ENCODE measurements at places on chromosomes 13 and 19.

GRCh38 chr13:39144941-39145533 lies 106.8 kb downstream of the NHLRC3 start:
- no peak for DNase-seq

GRCh38 chr19:39765091-39766076 lies 13.3 kb upstream of the LEUTX start:
- DNase-seq, result peak; percentile 45

- no peak for DNase-seq
Measured at GRCh38 chr13:111902726-111903125, 164.2 kb upstream of the SOX1 start.

GRCh38 chr19:7450243-7451223 lies 38.3 kb downstream of the PEX11G start:
- no peak for DNase-seq

DNA sequence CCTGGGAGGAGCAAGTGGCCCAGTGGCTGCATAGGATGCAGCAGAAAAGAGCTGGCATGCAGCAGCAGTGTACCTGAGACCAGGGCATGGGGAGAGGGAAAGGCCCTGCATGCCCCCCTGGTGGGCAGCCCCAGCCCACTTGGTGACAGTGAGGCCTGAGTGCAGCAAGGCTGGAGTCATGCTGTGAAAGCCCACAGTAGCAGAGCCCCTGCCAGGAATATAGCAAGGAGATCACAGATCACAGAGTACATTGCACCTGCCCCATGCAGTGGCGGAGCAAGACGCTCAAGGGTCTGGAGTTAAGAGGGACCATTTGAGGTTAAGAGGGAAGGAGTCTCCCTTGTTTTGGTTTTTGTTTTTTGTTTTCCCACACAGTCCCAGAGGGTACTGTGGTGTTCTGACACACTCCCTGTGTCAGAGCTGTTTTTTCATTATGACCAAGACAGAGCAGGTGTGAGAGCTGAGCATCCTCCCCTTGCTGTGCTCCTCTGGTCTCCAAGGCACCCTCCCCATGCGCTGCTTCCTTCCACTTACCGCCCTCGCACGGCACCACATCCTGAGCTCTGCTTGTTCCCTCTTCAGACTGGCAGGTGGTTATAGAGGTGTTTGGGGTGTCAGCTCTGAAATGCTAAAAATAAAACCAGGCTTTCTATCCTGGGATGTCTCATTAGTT lies 85.0 kb upstream of the UBL3 start:
- DNase-seq, result peak; percentile 57

DNA sequence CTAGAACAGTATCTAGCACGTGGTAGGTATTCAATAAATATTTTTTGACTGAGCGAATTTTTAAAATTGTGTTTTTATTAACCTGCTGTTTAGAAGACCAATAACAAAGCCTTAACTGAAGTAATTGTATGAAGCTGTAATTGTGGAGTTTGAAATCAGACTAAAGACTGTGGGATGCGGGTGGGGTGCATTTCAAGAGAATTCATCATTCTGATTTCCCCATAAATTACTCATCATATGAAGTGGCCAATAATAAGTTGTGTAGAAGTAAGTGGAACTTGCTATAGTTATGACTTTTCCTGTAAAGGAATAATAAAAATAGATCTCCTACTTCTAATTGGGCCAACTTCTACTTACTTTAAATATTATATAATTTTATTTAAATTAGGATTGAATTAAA lies 449.3 kb downstream of the PCDH9 start:
- DNase-seq, result no peak

DNA sequence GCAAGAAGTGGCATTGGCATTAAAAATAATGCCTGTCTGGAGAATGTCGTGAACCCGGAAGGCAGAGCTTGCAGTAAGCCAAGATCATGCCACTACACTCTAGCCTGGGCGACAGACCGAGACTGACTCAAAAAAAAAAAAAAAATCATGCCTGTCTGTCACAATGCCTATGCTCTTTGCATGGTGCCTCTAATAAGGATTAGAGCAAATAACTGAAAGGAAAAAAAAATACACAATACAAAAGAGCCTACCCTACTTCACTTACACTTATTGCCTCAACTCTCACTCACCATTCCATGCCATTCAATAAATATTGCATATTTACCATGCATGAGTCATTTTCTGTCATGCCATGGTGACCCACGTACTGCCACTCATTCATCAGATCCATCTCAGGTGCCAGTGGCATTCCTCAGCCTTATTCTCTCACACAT lies 49.1 kb downstream of the TBC1D4 start:
- DNase-seq, result no peak

GRCh38 chr13:53104136-53104535 lies 75.5 kb downstream of the OLFM4 start:
- DNase-seq, result no peak

GRCh38 chr19:56687031-56687430 lies 15.5 kb upstream of the ZNF835 start:
- DNase-seq, result no peak

- no peak for DNase-seq
Measured at GRCh38 chr13:112975401-112975939, 6.5 kb downstream of the MCF2L start.

DNA sequence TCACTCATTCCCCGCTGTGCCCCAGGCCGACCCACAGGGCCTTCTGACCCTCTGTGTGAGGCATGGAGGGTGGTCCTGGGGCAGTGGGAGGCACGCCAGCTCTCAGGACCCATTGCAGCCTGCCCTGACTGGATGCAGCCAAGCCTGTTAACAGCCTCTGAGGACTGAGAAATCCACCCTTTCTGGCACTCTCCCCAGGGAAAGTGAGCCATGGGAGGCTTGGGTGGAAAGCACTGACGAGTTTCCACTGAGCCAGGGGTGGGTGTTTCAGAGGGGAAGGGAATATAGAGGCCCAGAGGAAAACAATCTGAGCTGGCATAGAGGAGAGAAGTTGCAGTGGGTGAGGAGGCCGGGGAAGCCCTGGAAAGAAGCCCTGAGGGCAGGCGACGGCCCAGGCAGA lies 30.6 kb upstream of the SLC7A10 start:
- no peak for DNase-seq

- DNase-seq, result no peak
Measured at GRCh38 chr19:44608391-44608821, 5.0 kb upstream of the IGSF23 start.

- DNase-seq, result no peak
Measured at GRCh38 chr13:46149272-46150133, 32.5 kb downstream of the LCP1 start.

DNA sequence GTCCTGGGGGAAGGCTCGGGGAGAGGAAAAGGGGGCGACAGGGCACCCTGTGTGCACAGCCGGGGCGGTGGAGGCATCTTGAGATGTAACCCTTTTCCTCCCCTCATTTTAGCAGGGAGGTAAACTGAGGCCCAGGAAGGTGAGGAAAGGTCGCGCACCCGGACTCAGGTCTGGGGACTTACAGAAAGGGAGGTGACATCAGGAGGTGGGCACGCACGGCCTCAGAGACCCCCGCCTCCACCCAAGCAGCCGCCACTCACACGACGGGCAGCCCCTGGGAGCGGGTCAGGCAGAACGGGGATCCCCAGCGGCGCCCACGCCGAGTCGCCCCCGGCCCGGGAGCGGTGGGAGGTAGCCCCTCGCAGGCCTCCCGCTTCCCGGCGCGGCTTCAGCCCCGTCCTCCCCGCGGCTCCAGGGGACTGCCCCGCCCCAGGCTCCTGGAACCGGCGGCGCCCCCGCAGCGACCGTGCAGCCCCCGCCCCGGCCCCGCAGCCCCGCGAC lies 477 bp downstream of the PIP5K1C start:
- DNase-seq, result no peak

- DNase-seq, result no peak
Measured at GRCh38 chr13:27833206-27833605, 40.9 kb downstream of the GSX1 start.

- DNase-seq, result no peak
Measured at GRCh38 chr13:77184455-77184854, 142.4 kb downstream of the MYCBP2 start.

DNA sequence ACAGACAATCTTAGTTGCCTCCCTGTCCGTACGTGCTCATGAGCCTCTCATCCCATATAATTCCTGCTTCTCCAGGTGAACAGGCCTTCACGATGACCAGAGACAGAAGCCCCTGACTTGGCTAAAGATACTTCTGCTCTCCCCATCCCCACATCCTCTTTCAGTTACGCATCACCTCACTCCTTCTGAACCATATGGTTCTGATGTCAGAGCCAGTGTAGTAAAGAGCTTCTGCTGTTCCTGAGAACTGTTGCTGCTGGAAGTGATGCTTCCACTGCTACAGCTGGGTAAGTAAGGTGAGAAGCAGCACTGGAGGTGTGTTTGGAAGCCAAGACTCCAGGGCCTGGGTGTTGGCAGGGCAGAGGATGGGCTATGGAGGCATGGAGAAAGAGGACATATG lies 12.9 kb downstream of the SIGLECL1 start:
- no peak for DNase-seq

- DNase-seq, result no peak
Measured at GRCh38 chr19:48123907-48124651, 13.5 kb upstream of the PLA2G4C start.

- DNase-seq, result no peak
Measured at GRCh38 chr13:67366533-67366932, 136.4 kb upstream of the PCDH9 start.

- DNase-seq, result no peak
Measured at GRCh38 chr19:32368787-32369186, 23.4 kb downstream of the ZNF507 start.

DNA sequence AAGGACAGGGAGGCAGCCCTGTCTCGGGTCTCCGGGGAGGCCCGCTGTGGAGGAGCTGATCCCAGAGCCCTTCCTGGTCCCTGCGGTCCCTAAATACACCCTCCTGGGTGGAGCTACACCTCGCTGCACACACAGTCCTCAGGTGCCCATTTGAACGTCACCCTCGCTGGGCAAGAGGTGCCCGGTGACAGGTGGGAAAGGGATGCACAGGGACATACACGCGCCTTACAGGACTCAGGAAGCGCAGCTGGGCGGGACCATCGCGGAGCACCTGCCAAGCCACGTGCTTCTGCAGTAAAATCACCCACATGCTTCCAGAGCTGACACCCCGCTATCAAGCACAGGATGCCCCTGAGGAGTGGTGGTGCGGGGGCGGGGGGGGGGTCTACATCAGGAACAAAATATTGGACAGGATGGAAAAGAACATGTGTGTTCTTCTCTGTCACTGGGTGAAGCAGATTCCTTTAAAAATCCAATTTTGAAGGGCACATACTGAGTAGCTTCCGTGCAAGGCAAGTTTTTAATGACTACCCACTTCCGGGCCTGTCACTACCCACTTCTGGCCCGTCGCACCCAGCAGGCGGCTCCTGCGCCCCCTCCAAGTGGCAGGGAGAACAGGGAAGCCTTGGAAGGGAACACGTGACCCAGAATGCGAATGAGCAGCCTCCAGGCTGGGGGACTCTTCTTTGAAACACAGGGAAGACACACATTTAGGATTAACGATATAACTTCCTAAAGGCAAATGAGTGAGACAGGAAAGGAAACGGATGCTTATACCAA lies 78.9 kb downstream of the COL4A1 start:
- DNase-seq, result no peak

DNA sequence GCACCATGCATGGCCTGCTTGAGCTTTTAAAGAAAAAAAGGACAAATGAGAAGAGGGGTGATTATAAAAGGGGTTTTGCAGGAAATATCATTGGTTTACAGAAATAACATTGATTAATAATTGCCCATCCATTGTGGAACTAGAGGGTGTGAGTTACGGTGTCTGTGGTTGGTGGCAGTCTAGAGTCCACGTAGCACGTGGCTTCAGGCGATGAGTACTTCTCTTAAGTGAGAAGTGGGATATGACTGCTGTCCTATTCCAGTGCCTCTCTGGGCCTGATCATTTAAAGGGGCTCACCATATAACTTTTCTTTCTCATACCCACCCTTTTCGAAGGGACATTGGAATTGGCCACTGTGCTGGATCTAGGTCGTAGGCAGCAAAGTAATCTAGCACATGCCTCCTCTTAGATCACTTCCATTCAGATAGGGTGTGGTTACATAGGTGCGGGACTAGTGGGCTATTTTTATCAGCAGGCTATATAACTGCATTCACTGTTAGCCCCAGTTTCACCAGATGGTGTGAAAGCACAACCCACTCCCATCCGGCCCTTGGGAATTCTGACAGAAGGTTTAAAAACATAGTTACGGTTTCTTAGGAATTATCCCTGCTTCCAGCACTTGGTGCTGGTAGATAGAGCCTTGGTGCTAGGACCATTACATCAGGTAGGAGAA lies 19.9 kb downstream of the PPP5C start:
- no peak for DNase-seq

GRCh38 chr19:28039677-28040381 lies 1173.1 kb downstream of the UQCRFS1 start:
- DNase-seq, result no peak

GRCh38 chr13:112968380-112968909 lies 569 bp upstream of the MCF2L start:
- peak; percentile 43 for DNase-seq

- DNase-seq, result no peak
Measured at GRCh38 chr19:17105556-17105955, 30.0 kb downstream of the MYO9B start.
